ENCODE measurements at places on chromosomes 7 and 10.

DNA sequence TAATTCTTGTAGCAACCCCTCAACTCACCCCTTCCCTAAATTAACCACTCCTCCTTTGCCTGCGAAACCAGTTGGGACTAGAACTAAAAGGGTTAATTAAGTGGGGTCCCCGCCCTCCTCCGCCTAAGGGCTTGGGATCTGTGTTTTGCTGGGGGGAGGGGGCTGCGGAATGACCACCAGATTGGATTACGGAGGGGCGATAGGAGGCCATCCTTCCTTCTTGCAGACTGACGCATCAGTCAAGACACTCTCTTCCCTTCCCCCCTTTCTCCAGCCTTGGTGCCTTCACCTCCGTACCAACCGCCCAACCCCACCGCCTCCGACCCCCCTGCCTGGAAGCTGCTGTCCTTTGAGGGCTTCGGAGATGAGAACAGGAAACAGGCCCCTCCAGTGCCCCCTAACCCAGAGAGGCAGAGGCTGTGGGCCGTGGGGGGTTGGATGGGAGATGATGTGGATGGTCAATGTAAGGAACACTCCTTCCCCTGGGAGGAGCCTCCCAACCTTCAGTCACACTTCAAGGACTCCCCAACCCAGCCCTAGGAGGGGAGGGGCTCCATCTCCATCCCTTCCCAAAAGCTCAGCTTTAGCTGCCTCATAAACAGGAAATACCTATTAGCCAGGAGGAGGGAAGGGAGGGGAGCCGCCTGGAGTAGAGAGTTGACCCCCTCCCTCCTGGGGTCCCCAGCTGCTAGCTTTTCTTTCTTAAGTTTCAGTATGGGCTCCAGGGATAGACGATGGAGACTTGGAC, 997 bp upstream of the LDB1 start:
- peak; percentile 46 for DNase-seq

DNA sequence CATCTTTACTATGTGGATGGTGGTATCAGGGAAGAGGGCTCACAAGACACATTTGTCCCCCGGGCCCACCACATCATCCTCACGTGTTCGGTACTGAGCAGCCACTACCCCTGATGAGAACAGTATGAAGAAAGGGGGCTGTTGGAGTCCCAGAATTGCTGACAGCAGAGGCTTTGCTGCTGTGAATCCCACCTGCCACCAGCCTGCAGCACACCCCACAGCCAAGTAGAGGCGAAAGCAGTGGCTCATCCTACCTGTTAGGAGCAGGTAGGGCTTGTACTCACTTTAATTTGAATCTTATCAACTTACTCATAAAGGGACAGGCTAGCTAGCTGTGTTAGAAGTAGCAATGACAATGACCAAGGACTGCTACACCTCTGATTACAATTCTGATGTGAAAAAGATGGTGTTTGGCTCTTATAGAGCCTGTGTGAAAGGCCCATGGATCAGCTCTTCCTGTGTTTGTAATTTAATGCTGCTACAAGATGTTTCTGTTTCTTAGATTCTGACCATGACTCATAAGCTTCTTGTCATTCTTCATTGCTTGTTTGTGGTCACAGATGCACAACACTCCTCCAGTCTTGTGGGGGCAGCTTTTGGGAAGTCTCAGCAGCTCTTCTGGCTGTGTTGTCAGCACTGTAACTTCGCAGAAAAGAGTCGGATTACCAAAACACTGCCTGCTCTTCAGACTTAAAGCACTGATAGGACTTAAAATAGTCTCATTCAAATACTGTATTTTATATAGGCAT, 9.1 kb upstream of the CSGALNACT2 start:
- DNase-seq: no peak

DNA sequence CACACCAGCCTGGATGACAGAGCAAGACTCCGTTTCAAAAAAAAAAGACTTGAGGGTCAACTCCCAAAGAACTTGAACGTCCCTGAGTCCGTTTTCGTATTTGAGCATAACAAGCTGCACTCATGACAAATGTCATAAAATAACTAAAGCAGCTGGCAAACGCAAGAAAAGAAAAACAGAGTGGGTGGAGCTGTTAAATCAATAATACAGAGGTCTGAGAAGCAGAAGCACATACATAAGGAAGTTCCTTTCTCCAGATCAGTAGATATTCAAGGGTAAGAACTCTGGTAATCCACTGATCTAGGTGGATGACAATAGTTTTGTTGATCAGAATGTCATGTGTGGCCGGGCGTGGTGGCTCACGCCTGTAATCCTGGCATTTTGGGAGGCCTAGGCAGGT, 150.1 kb downstream of the FAM107B start:
- DNase-seq: no peak

DNA sequence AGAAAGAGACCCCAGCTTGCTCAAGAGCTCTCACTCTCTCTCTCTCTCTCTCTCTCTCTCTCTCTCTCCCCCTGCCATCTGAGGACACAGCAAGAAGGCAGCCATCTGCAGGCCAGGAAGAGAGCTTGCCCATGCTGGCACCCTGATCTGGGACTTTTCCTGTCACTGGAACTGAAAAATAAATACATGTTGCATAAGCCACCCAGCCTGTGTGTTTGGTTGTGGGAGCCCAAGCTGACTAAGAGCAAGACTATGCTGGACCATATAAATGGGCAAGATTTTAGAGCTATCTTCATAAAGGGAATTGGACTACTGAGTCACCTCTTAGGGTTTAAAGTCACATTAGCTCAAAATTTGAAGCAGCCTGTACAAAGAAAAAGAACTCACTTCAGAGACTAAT, 98.6 kb downstream of the SLC16A9 start:
- DNase-seq: no peak

DNA sequence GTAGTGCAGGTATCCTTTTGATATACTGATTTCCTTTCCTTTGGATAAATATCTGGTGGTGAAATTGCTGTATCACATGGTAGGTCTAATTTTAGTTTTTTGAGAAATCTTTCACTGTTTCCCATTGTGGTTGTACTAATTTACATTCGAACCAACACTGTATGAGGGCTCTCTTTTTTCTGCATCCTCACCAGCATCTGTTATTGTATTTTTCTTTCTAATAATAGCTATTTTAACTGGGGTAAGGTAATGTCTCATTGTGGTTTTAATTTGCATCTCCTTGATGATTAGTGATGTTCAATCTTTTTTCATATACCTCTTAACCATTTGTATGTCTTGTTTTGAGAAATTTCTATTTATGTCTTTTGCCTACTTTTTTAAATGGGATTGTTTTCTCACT, 335.4 kb upstream of the MTPN start:
- DNase-seq: no peak

- no peak for DNase-seq
Measured at GRCh38 chr10:520402-520787, 169.1 kb downstream of the DIP2C start.
